GM13977 (cell line): ENCODE measurements at places on chromosomes 6 and 20.

GRCh38 chr6:152585236-152585635, 51.9 kb downstream of the SYNE1 start:
- DNase-seq, result no peak

DNA sequence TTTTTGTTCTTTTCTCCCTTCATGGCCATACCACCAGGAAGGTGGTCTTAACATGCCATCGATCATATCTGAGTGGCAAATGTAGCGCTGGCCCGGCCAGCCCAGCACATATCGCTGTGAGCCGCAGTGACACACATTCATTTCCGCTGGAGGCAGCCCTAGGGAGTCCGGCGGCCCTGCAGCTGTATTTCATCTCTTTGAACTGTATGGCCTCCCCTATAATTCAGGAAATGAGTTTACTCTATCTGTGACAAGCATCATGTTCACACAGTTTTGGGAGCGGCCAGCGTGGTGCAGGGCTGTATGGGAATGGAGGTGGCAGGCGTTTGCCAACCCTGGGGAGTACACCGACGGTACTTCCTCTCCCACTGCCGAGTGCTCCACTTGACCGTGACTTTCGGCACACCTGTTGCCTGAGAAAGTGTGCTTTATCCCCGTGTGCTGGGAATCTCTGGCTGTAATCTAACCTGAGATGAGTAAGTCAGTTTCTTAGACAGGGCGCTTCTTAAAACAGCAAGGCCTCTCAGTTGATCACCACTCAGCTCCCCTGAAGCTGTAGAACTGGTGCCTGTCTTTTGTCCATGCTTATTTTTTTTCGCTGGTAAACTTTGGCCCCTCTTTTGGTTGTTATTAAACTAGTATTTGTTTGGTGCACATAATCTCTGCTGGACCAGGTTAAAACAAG, 257.1 kb upstream of the TAB2 start:
- DNase-seq, result no peak

DNA sequence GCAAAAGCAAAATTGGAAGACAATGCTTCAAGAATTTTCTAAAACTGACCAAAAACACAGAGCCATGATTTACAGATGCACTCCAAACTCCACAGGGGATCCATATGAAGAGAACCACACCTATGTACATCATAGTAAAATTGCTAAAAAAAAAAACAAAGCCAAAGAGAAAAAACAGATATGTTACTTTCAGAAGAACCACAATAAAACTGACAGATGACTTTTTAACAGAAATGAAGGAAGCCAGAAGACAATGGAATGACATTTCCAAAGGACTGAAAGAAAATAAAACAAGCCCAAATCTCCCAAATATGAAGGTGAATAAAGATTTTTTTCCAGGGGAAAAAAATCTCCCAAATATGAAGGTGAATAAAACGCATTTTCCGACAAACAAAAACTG, 17.5 kb downstream of the TRERF1 start:
- no peak for DNase-seq

GRCh38 chr6:144214622-144215401, 64.5 kb downstream of the STX11 start:
- DNase-seq, result no peak

DNA sequence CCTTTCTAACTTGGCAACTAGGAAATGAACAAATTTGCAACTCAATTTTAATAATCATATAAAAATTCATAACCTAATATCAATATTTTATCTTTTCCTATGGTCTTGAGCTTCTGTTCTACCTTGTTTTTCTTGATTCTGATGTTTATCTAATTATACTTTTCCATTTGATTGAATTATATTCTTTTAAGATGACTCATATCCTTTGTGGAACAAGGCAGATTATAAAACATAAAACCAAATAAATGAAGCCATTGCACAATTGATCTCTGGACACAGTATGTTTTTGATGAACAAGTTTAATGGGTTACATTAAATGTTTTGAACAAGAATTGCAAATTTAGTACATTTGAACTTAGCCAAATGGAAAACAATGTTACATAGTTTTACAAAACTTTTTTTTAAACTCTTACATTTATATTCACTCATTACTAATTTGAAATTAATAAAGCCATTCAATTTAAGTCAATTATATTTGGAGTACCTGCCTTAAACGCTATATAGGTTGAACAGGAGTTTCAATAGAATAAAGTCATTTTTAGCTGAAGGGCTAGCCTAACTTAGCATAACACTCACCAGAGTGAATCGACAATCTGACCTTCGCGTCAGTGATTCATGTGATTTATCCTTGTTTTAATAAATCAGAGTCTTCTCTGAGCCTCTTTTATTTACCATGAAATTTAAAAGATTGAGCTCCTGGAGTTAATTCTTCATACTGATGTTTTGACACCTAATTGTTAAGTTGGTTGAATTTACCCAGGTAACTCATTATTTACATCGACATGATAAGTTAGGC, 3.8 kb downstream of the NCOA7 start:
- no peak for DNase-seq
